ENCODE measurements at places on chromosomes 5 and 9.

DNA sequence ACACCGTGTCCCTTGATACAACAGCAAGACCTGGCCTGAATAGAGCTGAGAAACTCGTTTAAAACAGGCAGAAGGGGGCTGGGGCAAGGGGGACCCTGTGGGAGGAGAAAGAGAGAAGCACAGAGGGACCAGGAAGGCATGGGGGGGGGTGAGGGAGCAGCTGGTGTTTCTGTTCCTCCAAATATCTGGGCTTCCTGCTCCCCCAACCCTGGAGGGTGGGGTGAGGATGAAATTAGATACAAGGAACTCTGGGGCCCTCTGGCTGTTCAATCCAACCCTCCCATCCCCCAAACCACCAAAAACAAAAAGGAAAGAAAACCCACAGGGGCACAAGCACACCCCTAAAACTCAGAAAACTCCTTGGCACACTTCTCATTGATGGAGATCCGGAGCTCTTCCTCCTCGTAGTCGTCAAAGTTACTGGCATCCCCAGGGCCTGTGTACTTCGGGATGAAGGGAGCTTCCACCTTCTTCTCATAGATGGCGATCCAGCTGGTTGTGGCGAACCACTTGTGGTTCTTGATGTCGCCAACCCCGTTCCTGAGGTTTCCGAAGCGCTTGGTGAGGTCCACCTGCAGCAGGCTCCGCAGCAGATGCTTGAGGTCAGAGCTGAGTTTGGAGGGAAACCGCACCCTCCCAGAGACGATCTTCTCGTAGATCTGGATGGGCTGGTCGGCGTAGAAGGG is 1.1 kb downstream of the PRKACG start:
- DNase-seq, result no peak

DNA sequence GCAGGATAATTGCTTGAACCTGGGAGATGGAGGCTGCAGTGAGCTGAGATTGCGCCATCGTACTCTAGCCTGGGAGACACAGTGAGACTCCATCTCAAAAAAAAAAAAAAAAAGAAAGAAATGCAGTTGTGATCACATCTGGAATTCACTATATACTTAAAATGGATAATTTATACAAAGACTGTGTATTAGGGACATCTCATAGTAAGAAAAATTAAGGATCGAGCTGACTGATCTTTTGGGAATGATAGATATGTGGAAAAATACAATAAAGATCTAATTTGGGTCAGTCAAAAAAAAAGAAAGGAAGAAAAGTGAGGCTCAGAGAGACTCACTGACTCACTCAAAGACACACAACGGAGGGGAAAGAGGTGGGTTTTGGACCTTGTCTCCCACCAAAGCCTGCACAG is 73.2 kb upstream of the STXBP1 start:
- no peak for DNase-seq

DNA sequence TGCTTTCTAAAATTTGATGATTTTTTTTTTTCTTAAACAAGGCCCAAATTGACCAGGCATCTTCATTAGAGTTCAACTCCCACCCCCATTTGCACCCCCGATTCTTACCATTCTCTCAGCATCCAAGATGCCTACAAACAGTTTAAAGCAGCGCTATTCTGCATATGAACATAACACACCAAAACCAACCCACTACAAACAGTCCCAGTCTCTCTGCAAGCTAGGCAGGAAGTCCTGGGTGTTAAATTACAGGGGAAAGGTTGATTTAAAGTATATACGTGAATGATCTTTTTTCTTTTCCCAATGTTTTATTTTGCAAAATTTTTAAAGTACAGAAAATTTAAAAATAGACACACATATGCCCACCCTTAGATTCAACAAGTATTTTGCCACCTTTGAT is 127.0 kb downstream of the ADAMTS12 start:
- no peak for DNase-seq

- no peak for DNase-seq
Observed at GRCh38 chr5:135827965-135828781, 6.3 kb upstream of the SLC25A48 start.

- DNase-seq, result no peak
Observed at GRCh38 chr9:109705515-109705914, 74.5 kb upstream of the PALM2AKAP2 start.
